ENCODE measurements at places on chromosomes 3 and 15.

GRCh38 chr3:144394032-144394431 is 422.4 kb downstream of the DIPK2A start:
- DNase-seq = no peak

- peak; percentile 40 for DNase-seq
Measured at GRCh38 chr3:49803465-49804140, 542 bp downstream of the INKA1 start.

DNA sequence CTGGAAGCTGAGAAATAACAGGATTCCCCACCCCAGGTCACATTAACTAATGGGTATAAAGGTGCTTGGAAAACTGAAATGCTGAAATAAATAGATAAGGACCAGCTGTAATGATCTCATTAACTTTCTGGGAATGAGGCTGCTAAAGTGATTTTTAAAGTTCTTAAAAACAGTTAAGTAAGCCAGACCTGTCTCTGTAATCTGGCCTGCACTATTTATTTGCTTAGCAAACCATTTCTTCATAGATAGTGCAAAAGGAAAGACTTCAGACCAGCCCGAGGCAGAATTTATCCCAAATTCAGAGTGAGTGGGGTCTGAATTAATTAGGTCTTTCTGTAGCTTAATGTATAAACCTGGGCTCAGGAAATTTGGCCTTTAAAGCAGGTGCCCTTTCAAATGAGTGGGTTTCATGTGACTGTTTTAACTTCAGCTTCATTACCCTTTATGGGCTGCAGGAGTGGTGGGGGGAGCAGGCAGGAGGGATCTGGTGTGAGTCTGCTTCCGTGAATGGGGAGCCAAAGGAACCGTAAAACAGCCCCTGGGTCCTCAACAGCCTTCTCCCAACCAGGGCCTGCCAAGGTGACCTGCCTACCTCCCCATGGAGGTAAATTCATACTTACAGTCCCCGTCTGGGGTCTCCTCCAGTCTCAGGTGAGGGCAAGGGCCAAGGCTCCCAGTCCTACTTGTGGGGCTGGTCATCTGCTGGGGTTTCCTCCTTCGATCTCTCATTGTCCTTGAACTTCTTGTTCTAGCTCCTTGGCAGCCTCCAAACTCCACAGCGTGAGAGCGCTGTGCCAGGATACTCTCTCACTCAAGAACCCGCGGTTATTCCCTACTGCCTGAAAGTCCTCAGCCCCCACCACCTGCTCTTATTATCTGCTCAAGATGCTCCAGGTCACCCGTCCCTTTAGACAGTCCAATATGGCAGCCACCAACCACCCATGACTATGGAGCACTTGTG is 31.2 kb downstream of the MAGEF1 start:
- DNase-seq = no peak

DNA sequence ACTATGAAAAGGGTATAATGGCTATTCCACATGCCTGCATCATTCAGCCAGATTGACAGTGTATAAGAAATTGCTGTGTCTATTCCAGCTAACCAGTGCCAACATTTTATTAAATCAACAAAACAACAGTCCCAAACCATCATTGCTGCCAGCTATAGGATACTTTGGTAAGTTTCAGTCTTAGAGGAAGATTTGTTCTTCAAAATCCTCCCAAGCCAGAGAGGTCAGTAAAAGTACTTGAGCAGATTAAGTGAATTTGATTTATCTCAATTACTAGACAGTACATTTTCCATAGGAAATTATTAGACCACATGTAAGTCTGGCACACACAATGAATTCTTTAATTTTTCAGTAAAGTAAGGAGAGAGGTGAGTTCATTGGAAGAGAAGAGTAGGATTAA is 50.7 kb downstream of the TFG start:
- DNase-seq = no peak

GRCh38 chr3:155024006-155024638 is 56.0 kb upstream of the MME start:
- no peak for DNase-seq

GRCh38 chr15:67761343-67761742 is 64.0 kb upstream of the SKOR1 start:
- no peak for DNase-seq

GRCh38 chr3:42875325-42876151 is at the start of gene CYP8B1:
CYP8B1 (minus strand) TSS chr3:42875879; CDS start chr3:42875816, 63 bp downstream.
- no peak for DNase-seq

GRCh38 chr15:40844696-40845030 is 815 bp downstream of the SPINT1 start:
- peak; percentile 19 for DNase-seq

DNA sequence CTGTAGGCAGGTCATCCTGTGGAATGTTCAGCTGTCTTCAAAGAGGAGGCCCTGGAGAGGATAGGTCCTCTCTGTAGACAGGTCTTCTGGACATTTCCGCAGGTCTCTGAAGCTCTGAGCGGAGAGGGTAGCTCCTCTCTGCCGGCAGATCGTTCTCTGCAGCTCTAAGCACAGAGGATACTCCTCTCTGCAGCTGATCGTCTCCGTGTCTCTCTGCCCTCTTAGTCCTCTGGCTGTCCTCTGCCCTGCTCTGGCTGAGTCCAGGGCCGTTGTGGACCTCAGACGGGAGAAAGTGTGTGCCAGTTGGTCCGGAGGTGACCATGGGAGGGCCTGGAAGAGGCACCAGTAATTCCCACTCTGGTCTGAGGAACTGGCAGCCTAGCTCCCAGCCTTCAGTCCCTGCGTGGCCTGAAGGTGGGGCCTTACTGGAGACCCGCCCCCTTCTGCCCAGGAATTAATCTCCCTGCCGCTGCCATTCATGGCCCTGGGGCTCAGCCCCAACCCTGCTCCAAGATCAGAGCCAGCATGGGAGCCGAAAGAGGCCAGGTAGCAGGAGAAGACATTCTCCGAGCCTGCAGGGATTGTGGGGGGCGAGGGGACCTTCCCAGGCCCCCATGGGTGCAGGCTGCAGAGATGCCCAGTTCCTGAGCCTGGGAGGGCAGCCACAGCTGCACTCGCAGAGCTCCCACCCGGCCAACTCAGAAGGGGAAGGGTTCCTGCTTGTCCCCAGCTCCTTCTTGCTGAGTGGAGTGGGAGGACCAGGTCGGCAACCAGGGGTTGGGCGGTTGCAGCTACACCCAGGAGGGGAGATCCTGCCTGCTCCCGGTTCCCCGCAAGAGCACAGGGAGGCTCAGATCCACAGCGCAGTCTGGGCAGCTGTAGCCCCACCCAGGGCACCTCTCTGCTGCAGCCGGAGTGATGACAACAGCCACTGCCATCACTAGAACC is 488.7 kb downstream of the RSL24D1 start:
- no peak for DNase-seq

GRCh38 chr3:142958707-142959106 is 4.8 kb downstream of the PAQR9 start:
- DNase-seq = no peak

DNA sequence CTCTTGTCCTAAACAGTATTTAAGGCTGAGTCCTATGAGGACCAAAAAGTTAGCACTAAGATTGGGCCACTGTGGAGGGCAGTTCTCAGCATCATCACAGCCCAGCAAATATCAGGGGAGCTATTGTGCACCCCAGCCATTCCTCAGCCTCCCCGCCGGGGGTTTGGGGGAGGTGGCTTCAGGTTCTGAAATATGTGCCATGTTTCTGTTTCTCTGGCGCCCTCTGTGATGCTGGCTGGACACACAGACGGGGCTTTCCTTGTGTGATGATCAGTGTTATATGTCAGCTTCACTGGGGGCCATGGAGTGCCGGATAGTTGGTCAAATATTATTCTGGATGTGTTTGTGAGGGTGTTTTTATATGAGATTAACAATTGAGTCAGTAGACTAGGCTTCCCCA is 106.8 kb downstream of the GABRG3 start:
- DNase-seq = no peak

DNA sequence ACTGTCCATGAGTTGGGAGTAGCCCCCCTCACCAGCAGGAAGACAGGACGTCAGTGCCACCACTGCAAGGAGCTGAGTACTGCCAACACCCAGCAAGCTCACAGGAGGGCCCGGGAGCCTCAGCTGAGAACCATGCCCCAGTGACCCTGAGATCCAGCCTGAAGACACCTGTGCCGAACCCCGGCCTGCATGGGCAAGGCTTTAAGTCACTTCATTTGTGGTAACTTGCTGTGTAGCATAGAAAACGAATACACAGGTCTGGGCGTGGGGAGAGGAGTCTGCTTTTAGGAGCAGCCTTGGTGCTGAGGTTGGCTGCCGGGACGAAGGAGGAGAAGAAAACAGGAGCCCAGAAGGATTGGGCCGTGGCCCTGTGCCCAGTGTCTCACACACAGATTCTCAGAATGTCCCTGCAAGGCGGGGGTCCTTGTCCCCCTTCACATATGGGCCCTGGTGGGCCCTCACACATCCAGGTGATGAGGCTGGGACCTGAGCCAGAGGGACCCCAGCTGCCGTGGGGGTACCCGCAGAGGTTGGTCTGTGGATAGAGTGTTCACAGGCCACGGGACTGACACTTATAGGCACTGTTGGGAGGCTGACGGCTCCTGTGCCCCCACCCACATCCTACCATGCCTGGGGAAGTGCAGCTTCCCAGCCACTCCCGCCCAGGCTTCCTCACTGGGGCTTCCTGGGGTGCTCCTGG is 85.3 kb downstream of the PLXNA1 start:
- no peak for DNase-seq

DNA sequence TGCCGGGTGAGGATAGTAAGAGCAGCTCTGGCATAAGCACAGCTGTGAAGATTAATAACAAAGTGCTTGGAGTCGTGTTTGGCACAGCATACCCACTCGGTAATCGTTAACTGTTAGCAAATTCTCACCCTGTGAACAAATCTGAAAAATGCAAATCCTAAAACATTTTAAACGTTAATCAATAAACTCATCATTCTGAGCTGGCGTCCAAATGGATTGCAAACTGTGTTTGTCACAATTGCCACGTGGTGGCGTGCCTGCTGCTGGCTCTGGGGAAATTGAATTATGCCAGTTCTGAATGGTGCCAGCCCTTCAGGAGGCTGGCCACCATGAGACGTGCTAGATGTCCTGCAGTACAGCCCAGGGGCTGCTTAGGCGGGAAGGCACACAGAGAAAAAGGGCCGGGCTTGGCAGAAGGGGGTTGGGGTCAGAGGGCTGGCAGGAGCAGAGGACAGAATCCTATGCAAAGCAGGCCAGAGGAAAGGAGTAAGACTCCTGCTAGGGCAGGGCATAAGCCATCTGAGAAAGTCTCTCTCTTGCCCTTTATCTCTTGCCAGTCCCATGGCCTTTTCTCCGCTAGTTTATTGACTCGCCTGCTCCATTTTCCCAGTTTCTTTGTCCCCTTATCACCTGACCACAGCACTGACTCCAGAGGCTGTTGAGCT is 22.1 kb upstream of the POLG start:
- no peak for DNase-seq

GRCh38 chr3:102488331-102488730 is 53.5 kb downstream of the ZPLD1 start:
- no peak for DNase-seq

- no peak for DNase-seq
Measured at GRCh38 chr3:65265942-65266590, 578.3 kb upstream of the ADAMTS9 start.

DNA sequence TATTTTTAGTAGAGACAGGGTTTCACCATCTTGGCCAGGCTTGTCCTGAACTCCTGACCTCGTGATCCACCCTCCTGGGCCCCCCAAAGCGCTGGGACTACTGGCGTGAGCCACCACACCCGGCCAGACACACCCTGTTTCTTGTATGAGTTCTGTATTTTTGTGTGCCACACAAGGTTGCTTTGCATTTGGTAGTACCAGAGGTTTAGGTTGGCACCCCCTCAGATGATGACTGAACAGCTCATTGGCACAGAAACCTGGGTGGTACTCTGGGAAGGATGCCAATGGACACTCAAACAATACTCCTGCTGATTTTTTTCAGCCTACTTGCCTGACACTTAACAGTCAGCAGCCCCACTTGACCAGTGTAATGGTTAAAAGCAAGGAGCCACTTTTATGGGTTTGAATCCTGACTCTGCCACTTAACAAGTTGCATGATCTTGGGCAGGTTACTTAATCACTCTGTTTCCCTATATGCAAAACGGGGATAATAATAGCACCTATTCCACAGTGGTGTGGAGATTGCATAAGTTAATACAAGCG is 39.2 kb upstream of the BCL2A1 start:
- peak; percentile 10 for DNase-seq

- no peak for DNase-seq
Measured at GRCh38 chr3:130772129-130772528, 25.5 kb upstream of the PIK3R4 start.

DNA sequence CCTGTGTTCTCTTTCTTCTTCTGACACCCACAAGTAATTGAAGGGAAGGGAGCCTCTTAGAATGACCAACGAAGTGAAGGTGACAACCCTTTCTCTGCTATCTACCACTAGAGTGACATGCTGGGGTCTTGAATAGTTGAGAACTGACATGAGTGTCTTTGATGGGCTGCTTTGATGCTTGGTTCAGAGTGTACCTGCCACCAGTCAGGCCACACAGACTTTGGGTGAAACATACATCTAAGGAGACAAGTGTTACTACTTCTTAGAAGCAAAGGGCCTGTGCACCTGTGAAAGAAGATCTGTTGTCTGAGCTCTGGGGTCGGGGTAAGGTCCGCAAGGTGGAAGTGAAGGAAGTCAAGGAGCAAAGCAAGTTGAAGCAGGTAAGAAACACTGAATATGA is 1040.7 kb upstream of the CFAP20DC start:
- no peak for DNase-seq

DNA sequence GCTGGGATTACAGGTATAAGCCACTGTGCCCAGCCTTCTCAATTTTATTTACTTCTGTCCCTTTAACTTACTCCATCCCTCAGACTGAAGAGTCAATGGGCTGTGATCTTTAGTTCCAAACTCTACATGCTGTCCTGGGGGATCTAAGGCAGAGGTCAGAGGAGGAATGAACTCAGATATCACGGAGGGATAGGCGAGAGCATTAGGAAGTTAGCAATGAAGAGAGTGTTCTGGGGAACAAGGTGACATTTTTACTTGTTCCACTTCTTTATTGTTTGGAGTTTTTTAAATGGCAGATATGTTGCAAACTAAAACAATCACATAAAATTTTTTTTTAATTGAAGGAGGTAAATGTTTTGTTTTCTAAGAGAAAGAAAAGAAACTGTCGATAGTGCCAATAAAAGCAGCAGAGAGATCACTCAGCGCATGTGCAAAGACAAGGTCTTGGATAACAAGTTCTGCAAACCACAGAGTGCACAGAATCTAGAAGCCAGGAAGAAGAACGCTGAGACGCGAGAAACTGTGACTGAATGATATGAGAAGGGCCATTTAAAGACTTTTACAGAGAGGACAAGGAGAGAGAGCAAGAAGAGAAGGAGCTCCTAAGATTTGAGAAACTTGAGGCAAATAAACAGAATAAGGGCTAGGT is 10.8 kb upstream of the CA12 start:
- no peak for DNase-seq

- no peak for DNase-seq
Measured at GRCh38 chr3:58090351-58090750, 82.1 kb downstream of the FLNB start.

GRCh38 chr15:54082836-54083492 is 104.7 kb downstream of the UNC13C start:
- no peak for DNase-seq

DNA sequence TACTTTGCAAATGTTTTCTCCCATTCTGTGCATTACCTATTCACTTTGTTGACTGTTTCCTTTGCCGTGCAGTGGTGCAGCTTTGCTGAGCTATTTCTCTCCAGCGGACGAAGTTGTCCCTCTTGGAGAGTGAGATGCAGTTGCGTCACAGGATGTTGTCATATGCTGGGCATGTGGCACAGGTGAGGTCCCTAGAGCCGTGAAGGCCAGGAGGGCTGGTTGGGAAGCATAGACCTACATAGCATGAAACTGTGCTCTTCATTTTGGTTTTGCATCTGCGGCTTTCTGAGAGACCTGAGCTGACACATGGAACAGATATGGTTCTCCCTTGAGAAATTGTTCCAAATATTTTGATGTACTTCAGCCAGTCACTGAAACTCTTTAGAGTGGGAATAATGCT is 108.5 kb downstream of the CACNA1D start:
- no peak for DNase-seq

- DNase-seq = no peak
Measured at GRCh38 chr3:117921411-117921810, 1113.2 kb downstream of the IGSF11 start.

All from CD4-positive, alpha-beta T cell treated with Interferon gamma for 1 hour (primary cell).